ENCODE measurements at places on chromosomes 2 and 18.

DNA sequence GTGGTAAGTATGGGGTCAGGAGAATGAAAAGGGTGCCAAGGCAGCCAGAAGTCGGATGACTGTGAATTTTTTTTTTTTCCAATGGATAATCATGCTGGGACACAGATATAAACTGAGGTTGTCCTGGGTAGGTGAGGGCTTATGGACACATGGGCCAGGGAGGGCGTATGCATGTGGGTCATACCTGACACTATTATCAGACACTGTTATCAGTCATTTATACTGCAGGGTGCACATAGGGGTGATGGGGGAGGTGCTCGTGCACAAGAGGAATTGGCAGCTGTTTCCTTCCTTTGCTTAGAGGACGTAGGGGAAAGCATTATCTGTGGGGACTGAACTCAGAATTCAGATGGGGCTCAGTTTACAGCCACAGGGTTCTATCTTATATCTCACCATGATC, 10.1 kb downstream of the CTIF start:
- DNase-seq, result no peak

DNA sequence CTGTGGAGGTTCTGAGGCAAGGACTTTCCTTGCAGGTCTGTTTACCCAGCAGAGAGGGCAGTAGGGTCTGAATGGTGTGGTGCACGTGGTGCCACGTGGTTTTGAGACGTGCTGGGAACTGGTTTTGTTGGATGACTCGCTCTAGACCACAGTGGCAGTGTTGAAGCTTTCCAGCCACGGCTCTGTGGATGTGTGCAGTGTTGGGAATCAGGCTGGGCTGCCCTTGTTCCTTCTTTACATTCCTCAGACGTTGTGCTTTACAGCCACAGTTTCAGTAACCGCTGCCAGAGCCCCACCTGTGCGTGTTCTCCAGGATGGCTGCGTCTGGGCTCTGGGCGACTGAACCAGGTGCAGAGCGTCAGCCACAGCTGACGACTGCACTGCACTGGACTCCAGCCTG, 8.2 kb downstream of the CTDP1 start:
- no peak for DNase-seq

- DNase-seq, result no peak
These were observed 4.2 kb downstream of the ALPI start for GRCh38 chr2:232460171-232460570.

- DNase-seq, result no peak
These were observed 343.6 kb downstream of the TDRD15 start for GRCh38 chr2:21467280-21467818.

- DNase-seq, result no peak
These were observed at the start of gene CREG2 for GRCh38 chr2:101387151-101387834. Gene CREG2 (minus strand): TSS chr2:101387503. CDS start chr2:101387457, 46 bp downstream.

DNA sequence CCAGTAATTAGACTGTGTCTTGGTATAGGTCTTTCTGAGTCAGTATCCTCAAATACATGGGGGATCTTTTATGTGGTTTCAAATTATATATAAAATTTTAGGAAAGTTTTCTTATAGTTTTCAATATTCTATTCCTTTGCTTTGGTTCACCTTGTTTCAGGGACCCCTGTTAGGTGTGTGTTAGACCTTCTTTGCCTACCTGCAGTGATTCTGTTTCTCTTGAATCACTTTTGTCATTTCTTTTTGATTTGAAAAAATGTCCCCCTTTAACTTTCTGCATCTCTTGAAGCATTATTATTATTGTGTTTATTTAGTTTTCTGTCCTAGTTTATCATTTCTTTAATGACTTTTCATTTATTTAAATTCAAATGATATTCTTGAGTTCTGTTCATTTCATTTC, 98.7 kb downstream of the FHOD3 start:
- DNase-seq, result no peak

DNA sequence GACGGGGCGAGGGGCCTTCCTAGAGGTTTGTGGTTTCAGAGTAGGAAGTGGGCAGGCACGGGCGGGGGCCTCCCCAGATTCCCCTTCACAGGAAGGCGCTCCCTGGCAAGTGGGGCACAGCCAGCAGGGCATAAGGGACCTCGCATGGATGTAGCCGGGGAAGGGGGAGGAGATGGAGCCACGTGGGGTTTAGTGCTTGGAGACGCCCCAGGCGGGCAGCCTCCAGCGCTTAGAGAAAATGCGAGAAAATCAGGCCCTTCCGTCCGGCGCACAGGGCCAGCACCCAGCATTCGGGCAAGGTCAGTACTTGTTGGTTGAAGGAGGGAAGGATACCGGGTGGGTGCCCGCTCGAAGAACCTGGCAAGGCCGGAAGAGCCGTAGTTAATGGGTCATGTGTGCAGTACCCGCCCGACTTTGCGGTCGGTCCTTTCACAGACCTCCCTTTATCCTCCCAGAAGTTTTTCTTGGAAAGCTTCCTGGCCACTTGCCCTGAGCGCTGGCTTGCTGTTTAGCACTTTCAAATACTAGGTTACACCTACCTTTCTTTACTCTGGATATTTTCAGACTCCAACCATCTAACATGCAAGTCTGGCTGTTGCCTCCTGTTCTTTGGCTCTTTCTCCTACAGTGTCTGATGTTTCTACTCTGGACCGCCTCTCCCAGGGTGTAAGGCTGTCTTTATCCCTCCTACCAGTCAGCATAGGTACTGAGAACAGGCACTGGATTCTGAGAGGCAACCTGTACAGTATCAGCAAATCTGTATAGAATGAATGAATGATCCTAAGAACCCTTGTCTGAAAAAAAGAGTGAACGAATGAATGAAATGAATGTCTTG, 78.1 kb downstream of the CIB4 start:
- no peak for DNase-seq

- DNase-seq, result no peak
These were observed 755 bp upstream of the ATP9B start for GRCh38 chr18:79068341-79068936.

GRCh38 chr2:188798159-188798558, 176.0 kb upstream of the COL3A1 start:
- DNase-seq, result no peak

DNA sequence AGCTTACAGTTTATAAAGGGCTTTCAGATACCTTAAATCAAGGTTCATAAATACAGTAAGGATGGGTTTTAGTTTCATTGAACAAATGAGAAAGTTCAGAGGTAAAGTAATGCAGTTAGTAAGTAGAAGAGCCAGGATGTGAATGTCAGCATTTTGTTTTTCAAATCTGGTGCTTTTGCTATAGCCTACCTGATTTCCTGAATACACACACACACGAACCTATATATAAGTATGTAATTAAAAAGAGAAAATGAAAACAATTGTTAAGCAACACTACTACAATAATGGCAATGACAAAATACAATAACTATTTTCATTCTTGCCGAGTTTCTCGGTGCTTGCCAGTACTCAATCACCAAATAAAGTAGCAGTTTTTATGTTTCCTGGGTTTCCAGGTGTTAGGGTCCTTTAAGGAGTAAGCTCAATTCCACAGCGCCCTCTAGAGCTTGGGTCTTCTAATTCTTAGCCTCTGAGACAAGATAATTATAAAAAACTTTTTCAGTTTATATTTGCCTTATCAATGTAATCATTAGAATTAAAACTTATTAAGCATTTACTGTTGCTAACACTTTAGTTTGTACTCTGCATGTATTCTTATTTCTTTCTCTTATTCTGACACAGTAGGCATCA, 512.9 kb upstream of the ACVR2A start:
- no peak for DNase-seq

DNA sequence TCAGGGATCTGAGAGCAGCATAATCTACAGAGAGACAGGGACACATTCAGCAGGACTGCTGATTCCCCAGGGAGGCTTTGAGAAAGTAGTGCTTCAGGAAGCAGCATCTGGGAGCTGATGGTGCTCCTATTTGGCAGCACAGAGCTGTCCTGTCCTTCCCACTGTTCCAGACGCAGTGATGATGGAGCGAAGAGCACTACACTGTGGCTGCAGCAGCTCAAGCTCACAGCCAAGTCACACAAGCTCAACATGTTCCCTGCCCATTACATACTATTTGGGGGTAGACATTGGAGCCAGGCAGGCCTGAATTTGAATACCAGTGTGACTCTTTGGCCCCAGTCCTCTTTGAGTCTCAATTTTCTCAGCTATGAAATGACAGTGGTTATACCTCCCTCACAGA, 15.2 kb upstream of the GALM start:
- no peak for DNase-seq

GRCh38 chr2:129794540-129794939, 184.9 kb upstream of the RAB6C start:
- no peak for DNase-seq

DNA sequence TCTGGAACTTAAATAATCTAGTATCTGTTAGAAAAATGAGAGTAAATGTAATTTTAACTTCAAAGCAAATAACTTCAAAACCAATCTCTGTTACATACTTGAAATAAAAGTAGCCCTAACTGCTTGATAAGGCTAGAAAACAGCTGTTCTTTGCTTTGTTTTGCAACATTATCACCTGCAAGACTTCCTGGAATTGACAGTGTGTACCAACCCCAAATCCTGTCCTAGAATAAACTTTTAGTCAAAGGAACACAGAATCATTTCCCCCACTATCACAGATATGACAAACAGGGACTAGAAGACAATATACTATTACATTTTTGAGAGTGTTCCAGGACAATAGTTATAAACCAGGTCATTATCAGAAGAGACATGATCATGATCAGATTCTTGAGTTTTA, 105.3 kb upstream of the PGAP1 start:
- no peak for DNase-seq

GRCh38 chr2:215371915-215372897, 60.3 kb downstream of the ATIC start:
- DNase-seq, result no peak
